Pancreas (tissue), 10 donors: ENCODE measurements at places on chromosomes 3 and 15. TPM values are rescaled to one million over a fixed set of nuclear protein-coding genes. Genes with fewer than 3 reads are reported as not detected.

DNA sequence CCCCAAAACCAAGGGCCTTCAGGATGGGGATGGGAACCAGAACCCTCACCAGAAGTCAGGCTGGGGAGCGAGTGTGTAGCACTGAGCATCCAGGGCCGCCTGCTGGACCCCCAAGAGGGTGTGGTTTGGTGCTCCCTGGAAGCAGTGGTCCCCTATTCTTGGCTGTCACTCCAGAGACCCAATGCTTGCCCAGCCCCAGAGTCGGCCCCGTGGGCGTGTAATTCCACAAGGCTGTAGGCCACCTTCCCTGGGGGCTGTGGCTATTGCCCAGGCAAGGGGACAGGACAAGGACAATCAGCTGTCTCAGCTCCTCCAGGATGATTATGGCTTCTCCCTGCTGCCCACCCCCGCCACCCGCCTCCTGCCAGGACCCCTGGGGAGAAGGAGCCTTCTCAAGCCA is 14.5 kb downstream of the IGDCC3 start:
- H3K4me1 ChIP-seq = no peaks in the 10 kb centered on the region
- H3K27ac ChIP-seq = no peak overlapping the region
- no peak for DNase-seq
- H3K4me3 ChIP-seq = no peak overlapping the region
- no peaks in the 10 kb centered on the region for H3K36me3 ChIP-seq

STRA6 gene
- 1.7 TPM for total RNA-seq

GRCh38 chr15:41941644-41942415 is 30.5 kb downstream of the EHD4 start:
- DNase-seq = no peak
- H3K27me3 ChIP-seq = no peaks in the 10 kb centered on the region
- peaks cover 6% of the 10 kb centered on the region for H3K36me3 ChIP-seq
- H3K4me3 ChIP-seq = no peak overlapping the region
- no peak overlapping the region for H3K27ac ChIP-seq

GRCh38 chr3:30474371-30474770 is 132.0 kb upstream of the TGFBR2 start:
- H3K36me3 ChIP-seq = no peaks in the 10 kb centered on the region
- no peaks in the 10 kb centered on the region for H3K27me3 ChIP-seq
- no peaks in the 10 kb centered on the region for H3K4me1 ChIP-seq
- H3K4me3 ChIP-seq = no peak overlapping the region
- no peak for DNase-seq

HRH1 gene
- total RNA-seq = 0.23 TPM
